Activated CD4-positive, alpha-beta memory T cell treated with anti-CD3 and anti-CD28 coated beads, Interleukin-2, amount 10 ng/mL, durations not matched to agents 7 days and 5 days (primary cell): ENCODE measurements at places on chromosomes 6 and 20. TPM values are rescaled to one million over a fixed set of nuclear protein-coding genes. Genes with fewer than 3 reads are reported as not detected.

- H3K4me3 ChIP-seq, result no peak overlapping the region
- no peaks in the 10 kb centered on the region for H3K4me1 ChIP-seq
- H3K36me3 ChIP-seq, result no peaks in the 10 kb centered on the region
Measured at GRCh38 chr6:72769459-72770125, 147.7 kb downstream of the KCNQ5 start.

DNA sequence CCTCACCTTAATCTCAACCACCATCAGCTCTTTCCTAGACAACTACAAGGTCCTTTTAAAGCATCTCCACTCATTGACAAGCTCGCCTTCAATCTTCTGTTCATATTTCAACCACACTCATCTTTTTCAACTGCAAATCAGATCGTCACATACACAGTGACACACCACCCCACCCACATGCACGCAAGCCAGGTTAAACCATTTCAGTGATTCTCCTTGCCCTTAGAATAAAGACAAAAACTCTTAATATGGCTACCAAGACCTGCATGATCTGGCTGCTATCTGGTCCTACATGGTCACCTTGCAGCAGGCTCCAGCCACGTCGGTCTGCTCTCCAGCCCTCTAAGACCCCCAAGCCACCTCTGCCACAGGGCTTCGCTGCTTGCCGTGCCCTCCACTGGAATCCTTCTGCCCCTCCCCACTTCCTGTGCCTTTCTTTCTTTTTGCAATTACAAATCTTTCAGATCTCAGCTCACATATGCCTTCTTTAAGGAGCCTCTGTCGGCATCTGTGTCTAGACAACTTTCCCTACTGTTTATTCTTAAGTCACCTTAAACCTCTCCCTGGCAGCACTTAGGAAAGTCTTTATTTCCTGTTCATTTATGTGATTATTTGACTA is 507.3 kb upstream of the ARID1B start:
- H3K4me3 ChIP-seq, result no peak overlapping the region
- DNase-seq, result no peak
- H3K27me3 ChIP-seq, result peaks cover 2% of the 10 kb centered on the region
- peaks cover 11% of the 10 kb centered on the region for H3K4me1 ChIP-seq
- peak overlapping the region; percentile 2 for H3K27ac ChIP-seq

DNA sequence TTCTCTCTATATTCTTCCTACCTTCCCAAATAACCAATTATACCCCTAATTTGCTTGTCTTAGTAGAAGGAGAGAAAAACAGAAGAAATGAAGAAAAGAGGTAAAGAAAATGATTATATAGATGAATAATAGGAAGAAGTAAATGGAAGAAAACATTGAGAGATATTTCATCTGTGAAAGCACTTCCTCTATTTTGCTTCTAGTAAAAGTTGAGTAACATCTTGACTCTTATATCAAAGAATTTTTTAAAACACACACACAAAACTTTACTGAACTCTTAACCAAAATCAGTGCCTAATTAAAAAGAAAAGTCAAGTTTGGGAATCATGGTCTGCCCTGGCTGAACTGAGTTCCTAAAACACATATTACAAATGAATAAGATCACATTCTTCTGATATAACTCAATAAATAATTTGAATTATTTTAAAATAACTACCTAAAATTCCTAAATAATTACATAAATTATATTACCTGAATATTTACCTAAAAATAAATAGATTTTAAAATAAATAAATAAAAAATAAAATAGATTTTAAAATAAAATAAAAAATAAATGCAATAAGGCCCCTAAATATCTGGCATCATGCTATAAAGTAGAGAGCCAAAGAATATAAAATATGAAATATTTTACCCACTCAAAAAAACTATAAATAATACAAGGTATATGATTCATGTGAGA is 8.8 kb downstream of the SLC17A2 start:
- H3K4me1 ChIP-seq, result peaks cover 1% of the 10 kb centered on the region
- no peaks in the 10 kb centered on the region for H3K27me3 ChIP-seq
- no peak for DNase-seq
- H3K27ac ChIP-seq, result no peak overlapping the region

KIF25 gene
- not detected for total RNA-seq
